ENCODE measurements at places on chromosomes 3 and 15.
A peak's percentile ranks its signal among the peaks of the same experiment; 100 is the strongest.

GRCh38 chr3:45546716-45547701 is 47.5 kb upstream of the LIMD1 start:
- DNase-seq = peak; percentile 37

- DNase-seq = no peak
Observed at GRCh38 chr15:29356786-29357185, 87.2 kb upstream of the NSMCE3 start.

GRCh38 chr15:43913941-43914340 is 87.1 kb downstream of the WDR76 start:
- DNase-seq = no peak

- no peak for DNase-seq
Observed at GRCh38 chr3:135083756-135084155, 288.7 kb downstream of the EPHB1 start.

DNA sequence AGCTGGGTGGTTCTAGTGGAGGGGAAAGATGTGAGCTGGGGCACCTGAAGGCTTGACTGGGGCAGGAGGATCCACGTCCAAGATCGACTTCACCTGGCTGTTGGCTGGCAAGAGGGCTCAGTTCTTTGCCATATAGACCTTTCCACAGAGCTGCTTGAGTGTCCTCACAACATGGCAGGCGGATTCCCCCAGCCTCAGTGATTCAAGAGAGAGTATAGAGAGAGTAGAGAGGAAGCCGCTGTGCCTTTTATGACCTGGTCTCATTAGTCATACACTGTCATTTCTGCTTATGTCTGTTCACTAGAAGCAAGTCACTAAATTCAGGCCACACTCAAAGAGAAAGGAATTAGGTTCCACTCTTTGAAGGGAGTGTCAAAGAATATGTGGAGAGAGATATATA is 101.6 kb downstream of the APBA2 start:
- DNase-seq = no peak

DNA sequence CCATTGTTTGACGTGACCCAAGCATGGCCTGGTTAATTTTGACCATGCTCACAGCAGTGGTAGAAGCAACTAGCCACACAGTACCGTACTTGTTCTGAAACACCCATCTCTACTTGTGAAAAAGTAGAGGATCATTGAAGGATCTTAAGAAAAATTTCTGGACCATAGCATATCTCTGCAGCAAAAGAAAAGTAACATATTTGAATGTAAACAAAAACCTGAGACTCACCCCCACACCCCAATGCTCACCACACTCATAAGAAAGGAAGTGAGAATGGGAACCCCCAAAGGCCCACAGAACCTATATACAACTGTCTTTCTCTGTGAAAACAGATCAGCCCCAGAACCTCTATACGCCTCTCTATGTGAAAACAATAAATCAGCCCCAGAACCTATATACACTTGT is 33.8 kb upstream of the TFRC start:
- no peak for DNase-seq

DNA sequence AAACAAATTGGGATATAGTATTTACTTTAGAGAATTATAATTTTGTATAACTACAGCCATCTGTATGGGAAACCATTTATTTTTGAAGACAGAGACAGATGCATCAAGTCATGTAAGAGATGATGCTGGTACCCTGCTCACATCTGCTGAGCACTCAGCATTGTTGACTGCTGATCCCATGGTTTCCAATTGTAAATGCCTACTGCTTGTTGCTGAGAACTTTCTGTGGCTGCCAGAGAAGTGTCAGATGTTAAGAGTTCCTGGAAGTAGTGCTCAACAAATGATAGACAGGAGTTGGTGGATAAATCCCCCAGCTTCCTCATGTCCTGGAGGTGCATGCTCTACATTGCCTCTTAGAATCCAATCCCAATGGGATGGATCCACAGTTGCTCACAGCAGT is 167.1 kb downstream of the OXSM start:
- no peak for DNase-seq

DNA sequence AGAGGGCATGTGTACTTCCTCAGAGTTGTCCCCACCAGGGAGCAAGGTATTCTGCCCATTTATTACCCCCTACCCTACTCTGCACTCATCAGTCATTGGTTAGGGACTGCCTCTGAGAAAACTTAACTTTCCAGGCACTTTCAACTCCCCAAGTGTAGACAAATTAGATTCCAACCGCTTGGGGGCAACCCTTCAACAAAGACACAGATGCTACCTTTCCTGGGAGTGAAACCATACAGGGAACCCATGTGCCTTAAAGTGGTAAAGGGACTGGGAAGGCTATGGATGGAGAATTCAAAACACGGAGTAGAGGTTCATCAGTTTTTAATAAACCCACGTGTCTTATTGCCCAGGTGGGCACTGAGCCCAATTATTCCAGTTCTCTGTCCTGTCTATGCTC is 19.4 kb upstream of the UBE2E2 start:
- no peak for DNase-seq

DNA sequence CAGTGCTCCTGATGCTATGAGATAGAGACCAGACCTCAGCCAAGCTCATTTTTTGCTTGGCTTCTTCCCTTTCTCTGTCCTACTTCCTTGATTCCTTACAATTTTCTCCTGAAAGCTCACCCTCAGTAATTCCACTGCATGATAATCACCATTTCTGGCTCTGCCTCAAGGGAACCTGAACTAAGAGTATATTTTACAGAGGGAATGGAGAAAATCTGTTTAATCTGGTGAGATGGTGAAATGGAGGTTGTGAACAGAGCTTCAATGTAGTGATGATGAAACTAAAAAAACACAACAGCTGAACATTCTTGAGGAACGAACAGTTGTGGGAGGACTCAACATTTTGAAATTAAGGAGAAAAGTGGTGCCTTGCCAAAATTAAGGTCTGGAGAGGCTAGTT is 16.3 kb downstream of the HHLA2 start:
- no peak for DNase-seq

- no peak for DNase-seq
Observed at GRCh38 chr15:70875001-70875782, 17.0 kb downstream of the THAP10 start.

GRCh38 chr15:63335543-63336240 is 46.0 kb downstream of the CA12 start:
- DNase-seq = no peak

DNA sequence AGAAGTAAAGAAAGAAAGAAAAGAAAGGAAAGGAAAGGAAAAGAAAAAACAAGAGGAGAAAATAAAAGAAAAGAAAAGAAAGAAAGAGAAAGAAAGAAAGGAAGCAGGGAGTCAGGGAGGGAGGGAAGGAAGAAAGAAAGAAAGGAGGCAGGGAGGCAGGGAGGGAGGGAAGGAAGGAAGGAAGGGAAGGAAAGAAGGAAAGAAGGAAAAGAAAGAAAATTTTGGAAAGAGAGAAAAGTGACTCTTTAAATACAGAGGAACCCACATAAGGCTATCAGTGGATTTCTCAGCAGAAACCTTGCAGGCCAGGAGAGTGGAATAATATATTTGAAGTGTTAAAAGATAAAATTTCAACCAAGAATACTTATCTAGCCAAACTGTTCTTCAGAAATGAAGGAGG is 44.2 kb upstream of the GNB4 start:
- DNase-seq = no peak

GRCh38 chr15:89384176-89384604 is 49.6 kb upstream of the POLG start:
- DNase-seq = no peak

DNA sequence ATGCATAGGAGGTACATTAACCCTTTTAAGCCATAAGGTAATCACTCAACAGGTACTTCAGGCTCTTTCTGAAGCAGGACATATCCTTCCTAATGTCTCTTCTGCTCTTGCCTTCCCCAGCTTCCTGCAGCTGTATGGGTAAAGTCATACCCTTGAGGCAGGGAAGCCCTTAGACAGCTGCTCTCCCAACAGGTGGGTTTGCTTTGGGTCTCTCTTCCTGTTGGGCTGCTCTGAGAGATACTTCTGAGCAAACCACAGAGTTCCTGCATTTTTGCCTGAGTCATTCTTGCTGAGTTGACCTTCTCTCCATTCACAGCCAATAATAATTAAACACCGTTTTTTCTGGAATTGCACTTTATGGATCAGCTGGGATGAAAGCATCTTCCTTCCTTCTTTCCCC is 2.0 kb upstream of the TRAT1 start:
- DNase-seq = no peak
